Ecto neural progenitor cell (in vitro differentiated cells): ENCODE measurements at places on chromosomes 16 and 17.

DNA sequence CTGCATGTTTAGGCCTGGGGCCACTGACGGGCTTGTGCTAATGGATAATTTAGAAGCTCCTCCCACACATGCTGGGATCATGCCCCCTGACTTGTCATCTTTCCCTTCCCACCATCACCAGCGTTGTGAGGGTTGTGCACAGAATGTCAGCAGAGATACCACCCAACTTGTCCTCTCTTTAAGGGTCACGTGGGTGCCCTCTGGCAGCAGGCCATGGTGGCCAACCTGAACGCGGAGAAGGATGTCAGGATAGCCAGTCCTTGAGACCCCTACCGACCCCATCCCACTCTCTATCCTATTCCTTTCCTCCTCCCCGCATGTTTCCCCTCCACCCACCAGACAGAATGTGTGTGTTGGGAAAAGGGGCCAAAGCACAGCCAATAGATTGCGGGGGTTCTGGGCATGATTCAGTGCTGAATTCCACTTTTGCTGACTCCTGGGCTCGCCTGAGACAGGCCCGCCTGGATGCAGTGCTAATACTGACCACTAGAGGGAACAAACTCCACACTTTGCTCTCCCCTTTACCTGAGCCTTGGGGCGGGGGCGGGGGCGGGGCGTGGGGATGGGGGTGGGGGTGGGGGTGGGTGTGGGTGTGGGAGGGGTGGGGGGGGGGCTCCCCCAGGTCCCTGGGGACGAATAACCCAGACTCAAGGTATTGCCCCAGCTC lies at the start of gene GH2:
Gene GH2, minus strand, starts transcription at position 10 of the 667 bp plus-strand sequence. CDS start 143 bp downstream, outside the sequence.
- peak; percentile 75 for DNase-seq

DNA sequence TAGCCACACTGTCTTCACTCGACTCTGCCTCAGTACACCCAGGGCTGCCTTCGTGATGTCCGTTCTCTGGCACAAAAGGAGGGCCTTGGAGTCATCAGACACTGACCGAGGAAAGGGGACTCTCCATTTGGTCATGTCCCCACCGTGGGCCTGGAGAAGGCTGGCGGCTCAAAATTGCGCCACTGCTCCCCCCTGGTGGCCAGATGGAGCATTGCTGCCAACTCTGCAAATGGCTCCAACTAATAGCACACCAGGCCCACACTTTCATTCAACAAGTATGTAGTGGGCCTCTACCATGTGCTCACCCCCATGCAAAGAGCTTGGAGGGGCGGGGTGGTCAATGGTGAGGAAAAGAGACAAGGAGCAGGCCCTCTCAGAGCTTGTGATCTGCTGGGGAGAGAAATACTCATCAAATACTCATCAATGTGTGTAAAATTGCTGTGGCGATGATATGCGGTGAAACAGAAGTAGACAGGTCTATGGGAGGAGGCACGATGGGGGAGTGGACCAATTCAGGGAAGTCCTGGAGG lies 5.2 kb upstream of the GRIN2C start:
- DNase-seq = peak; percentile 91

- DNase-seq = no peak
Observed at GRCh38 chr16:31265329-31266245, 5.8 kb downstream of the ITGAM start.

- no peak for DNase-seq
Observed at GRCh38 chr17:63589646-63590045, 11.0 kb upstream of the TACO1 start.

DNA sequence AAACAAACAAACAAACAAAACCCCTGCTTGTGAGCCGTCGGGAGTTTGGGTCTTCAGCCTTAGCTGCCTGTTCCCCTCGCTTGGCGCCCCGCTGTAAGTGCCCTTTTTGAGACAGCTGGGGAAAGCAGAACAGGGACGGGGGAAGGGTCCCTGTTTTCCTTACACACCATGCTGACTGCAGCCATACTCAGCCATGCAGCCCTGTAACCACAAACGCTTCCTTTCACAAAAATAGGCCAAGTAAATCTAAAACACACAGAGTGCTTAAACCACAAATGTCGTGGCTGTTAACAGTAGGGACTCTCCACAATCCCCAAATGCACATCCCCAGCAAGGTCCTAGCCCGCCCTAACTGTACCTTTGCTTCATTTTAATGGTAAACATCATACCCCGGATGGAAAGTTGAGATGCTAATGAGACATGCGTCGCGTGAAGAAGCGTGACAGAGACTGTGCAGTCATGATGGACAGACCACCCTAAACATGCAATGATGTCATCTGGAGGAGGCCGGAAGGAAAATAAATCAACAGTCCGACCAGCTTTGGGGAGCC lies 129.9 kb downstream of the MGAT5B start:
- no peak for DNase-seq

DNA sequence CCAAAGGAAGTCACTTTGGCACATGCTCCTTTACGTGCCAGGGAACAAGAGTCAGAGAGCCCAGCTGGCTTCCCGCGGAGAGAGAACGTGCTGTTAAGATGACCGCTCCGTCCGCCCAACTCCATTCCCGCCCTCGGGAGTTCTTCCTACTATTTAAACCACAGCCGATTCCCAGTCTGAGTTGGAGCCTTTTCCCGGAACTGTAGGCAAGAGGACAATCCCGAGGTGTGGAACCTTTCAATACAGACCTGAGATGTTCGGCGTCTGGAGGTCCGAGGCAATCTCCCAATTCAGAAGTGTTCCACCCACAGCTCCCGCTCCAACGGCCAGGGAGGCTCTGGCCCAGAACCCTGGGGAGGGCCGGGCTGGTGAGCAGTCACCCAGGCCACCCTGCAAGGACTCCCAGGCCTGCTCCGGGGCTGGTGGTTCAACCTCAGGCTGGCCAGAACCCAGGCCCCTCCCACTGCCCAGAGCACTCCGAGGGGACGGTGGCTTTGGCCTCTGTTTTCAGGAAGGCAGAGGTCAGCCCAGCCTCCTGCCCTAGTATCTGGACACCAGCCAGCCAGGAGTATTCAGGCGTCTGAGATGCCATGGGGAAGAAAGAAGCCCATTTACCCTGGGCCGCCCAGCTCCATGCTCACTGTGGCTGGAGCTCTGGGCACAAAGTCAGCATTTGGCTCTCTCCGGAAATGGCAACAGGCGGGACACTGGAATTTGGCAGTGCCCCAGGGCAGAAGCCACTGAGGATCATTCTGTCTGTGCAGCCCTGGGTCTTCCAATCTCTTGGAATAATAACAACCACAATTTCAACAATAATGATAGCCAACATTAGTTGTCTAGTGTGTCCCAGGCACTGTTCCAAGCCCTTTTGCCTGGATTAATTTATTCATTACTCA lies 21.4 kb downstream of the EMP2 start:
- DNase-seq = no peak

GRCh38 chr17:18261659-18262058 lies 1.2 kb downstream of the MIEF2 start:
- DNase-seq = no peak

GRCh38 chr17:50257676-50258224 lies 16.5 kb upstream of the TMEM92 start:
- DNase-seq = peak; percentile 55

GRCh38 chr16:27678955-27679354 lies 129.0 kb downstream of the KATNIP start:
- DNase-seq = no peak

DNA sequence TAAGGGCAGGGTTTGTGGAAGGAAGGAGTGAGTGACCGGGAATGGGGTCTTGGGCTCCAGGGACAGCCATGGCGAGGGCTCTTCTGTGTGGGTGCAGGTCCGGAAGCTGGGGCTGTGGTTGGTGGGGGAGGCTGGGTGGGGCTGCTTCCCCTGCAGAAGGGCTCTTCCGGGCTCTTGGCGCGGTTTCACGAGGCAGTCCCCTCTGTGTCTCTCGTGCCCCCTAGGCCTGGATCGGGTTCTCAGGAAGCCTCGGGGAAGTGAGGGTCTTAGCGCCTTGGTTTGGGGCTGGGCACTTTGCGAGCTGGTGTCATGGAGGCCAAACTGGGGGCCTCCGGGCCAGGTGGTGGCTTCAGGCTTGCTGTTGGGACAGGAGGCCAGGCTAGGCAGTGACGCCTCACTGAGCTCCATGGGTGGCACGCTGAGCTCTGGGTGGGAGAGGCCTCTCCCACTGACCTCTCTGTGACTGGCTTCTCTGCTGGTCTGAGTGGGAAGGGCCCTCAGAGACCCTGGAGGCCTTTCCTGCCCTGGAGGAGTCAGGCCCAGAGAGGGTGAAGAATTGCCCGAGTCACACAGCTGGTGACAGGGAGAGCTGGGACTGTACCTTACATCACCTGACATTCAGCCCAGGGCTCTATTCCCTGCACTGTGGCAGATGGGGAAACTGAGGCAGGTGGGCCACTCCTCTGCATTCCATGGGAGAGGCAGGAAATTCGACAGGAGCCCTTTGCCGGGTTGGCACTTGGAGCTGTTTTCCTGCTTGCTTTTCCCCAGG lies 8.2 kb downstream of the ADCY7 start:
- no peak for DNase-seq

DNA sequence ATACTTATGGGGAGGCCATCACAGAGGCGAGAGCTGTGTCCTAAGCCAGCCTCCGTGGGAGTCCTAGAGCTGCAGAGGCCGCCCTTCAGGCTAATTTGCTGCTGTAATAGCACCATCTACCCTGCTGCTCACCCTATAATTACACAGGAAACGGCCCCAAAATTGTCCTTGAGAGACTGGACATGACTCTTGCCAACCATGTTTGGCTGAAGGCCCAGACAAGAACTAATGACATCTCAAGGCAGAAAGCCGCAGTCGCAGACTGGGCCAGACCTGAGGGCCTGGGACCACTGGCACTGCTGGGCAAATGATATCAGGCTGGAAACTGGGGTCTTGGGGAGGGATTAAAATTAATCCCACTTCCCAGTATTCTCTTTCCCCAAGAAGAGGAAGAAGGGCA lies 24.1 kb downstream of the PSMD7 start:
- no peak for DNase-seq

DNA sequence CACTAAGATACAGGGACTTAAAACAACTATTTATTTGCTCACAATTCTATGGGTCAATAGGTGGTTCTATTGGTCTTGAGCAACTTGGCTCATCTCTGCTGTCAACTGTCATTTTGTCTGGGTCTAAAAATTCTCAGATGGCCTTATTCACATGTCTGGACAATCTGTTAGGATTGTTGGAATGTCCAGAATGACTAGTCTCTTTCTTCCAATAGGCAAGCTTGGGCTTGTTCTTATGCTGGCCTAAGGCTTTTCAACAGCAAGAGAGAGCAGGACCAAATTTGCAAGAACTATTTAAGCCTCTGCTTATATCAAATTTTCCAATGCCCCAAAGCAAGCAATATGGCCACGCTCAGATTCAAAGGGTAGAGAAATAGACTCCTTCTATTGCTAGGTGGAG lies 240.9 kb downstream of the KIF2B start:
- DNase-seq = no peak

DNA sequence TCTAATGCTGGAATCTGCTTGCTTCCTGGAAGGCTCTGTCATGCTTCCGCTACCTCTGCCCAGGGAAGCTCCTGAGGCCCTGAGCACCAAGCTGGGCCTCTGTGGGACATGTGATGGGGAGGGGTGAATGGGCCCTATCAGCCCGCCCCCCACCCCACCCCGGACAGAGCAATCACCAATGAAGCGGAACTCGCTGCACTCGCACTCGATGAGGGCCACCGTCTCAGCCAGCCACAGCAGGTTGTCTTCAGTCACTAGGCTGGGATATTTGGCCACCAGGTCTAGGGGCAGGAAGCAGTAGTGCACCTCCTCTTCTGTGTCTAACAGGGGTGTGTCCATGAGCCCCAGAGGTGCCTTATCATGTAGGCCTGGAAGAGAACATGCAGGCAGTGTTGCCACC lies 23.6 kb downstream of the KCTD19 start:
- DNase-seq = no peak

- no peak for DNase-seq
Observed at GRCh38 chr16:47888142-47888541, 267.7 kb downstream of the ABCC12 start.

DNA sequence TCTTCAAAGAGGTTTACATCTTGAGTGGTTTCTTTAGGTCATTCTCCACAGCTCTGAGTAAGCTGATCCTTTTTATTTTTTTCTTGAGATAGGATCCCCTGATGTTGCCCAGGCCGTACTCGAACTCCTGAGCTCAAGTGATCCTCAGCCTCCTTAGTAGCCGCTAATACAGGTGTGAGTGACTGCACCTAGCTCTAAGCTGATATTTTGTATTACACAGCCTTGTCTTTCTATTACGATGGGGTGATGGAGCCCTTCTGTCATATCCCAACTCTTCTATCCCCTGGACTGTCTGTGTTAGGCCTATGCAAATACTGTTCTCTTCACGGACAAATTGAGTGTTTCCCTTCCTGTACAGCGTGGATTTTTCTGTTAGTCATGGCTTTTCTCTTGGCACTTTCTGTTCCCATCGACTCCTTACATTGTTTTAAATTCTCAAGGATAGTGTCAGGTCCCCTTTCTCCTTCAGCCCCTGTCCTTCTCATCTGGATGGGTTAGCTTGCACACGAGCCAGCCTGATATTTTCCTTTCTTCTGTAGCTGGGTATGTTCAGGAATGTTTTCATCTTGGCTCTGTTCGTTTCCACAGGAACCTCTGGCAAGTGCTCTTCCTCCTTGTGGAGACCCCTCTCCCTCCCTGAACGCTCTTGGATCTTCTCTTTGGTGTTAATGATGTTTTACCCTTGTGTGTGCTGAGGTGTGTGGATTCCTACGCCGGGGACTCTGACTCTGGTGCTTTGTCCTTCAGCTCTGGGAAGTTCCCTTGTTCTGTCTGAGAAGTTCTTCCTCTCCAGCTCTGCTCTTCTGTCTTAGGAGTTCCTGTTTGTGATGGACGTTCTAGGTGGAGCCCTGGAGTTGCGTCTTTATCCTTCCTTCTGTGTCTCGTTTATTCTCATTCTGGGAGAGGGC lies 2.3 kb downstream of the BANP start:
- DNase-seq = no peak

GRCh38 chr17:17836818-17837379 lies at the start of gene SREBF1:
SREBF1 (minus strand) TSS chr17:17836986; CDS start chr17:17836817, 169 bp downstream.
- DNase-seq = peak; percentile 91

DNA sequence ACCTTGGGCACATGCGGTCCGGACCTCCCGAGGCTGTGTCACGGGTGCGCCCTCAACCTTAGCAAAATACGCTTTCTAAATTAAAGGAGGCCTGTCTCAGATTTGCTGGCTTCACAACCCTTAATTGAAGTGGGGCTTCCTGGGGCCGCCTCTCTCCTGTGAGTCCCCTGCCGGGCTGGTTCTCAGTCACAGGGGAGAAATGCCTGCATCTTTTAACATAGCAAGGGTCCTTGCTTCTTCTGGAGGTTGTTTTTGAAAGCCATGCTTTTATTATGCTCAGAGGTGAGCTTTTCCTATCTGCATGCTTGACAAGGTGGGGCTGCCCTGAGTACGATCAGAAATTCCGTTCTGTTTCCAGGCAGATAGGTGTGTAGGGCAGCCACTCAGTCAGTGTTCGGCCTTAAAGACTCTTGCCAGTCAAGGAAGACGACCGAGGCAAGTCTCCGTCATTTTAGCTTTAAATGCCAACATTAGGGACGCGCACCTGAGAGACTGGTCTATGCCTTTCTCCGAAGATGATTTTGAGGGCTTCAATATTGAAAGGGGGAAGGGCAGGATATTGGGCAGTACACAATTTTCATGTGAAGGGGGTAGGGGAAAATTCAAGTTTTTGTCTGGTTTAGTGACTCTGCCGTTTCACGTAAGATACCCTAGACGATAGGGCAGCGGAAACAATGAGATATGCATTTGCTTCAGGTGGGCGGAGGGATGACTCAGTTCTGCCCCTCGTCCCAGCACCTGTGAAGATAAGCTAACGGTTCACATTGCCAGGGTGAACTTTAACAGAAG lies 5.5 kb upstream of the SLC7A5 start:
- no peak for DNase-seq
